Pancreas (tissue), 10 donors: ENCODE measurements at places on chromosomes 4 and X. TPM values are rescaled to one million over a fixed set of nuclear protein-coding genes. Genes with fewer than 3 reads are reported as not detected.

The EVC gene
- 14.6 TPM for total RNA-seq

The NUP62CL gene
- 4.2 TPM for total RNA-seq

DNA sequence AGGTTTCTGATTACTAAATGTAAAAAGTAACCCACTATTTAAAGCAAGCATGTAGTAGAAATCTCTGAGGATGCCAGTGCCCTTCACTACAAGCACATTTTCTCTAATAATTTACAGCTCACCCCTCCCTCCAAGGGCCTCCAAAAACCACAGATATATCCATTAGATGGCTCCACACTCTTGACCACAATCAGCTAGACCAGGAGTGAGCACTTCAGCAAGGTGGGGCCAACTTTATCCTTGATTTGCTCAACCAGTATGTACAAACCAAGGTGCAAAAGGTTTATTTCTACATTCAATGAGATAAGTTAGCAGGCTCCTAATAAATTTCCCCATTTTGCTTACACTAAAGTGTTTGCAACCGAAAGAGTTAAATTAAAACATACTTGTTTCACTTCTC lies 35.8 kb downstream of the RFC1 start:
- DNase-seq = no peak

DNA sequence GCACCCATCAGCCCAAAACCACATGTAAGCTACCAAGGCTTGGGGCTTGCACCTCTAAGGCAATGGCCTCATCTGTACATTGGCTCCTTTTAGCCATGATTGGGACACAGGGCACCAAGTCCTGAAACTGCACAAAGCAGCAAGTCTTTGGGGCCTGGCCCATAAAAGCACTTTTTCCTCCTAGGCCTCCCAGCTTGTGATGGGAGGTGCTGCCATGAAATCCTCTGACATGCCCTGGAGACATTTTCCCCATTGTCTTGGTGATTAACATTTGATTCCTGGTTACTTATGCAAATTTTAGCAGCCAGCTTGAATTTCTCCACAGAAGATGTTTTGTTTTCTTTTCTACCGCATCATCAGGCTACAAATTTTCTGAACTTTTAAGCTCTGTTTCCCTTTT lies 58.5 kb upstream of the PABPC4L start:
- DNase-seq = no peak

- DNase-seq = no peak
These were observed 10.9 kb upstream of the SEL1L3 start for GRCh38 chr4:25873632-25874129.

- DNase-seq = no peak
These were observed 126.8 kb downstream of the KLHL8 start for GRCh38 chr4:87093443-87094123.

- DNase-seq = no peak
These were observed 3.8 kb upstream of the C4orf50 start for GRCh38 chr4:6021831-6022606.

DNA sequence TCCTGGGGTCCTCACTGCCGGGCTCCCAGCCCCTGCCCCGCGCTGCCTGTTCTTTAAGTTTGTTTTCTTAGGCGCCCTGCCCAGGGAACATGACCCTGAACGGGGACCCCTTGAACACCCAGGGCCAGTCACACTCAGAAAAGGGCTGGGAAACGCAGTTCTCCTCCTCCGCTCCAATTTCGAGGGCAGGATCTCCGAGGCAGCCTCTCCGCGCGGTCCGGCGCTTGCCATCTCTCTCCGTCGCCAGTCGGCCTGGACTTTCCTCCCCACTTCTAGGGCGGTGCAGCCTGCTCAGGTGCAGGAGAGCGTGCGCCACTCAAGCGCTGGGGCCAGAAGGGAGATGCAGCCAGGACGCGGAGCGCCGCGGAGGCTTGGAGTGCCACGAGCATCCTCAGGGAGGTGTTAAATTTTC lies 9.9 kb downstream of the PRDM8 start:
- DNase-seq = no peak

GRCh38 chr4:137609718-137610430 lies 77.6 kb upstream of the PCDH18 start:
- DNase-seq = no peak

- DNase-seq = no peak
These were observed 37.8 kb downstream of the CYTL1 start for GRCh38 chr4:4981427-4981826.

GRCh38 chrX:131840799-131841495 lies 182.2 kb upstream of the STK26 start:
- no peak for DNase-seq

DNA sequence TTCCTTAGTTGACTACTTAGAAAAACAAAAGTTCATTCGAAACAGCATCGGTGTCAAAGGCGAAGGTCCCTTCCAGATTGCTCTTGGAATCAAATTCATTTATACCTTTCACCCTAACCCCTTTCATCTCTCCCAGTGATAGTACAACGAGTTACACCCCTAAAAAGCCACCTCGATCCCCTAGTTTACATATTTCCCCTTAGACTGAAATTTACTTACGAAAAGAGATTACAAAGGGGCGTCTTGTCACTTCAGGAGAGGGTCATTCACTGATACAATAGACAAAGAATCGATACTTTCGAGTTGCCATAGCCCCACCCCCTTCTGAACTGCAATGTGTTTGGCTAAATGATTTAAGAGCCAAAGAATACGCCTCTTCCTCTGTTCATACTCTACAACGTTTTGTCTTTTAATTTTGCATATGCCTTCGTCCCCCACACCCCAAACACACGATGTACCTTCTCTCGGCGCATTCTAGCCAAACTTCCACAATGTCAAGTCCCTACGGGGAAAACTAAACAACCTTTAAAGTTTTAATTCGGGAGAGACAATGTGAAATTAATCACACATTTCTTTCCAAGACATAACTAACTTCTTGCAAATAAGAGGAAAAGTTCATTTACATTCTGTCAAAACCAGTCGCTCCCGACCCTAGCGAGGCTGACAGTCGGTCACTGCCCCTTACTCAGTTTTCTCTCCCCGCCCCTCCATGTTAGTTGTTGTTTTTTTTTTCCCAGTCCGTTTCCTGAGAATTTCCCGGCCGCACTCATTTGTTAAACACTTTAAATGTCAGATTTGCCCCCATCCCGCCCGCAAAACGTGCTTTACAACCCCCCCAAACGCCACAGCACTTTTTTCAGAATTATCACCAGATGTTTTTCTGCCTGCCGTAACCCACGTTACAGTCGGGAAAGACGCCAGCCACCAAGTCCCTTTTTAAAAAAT lies 88.6 kb downstream of the HPRT1 start:
- no peak for DNase-seq

DNA sequence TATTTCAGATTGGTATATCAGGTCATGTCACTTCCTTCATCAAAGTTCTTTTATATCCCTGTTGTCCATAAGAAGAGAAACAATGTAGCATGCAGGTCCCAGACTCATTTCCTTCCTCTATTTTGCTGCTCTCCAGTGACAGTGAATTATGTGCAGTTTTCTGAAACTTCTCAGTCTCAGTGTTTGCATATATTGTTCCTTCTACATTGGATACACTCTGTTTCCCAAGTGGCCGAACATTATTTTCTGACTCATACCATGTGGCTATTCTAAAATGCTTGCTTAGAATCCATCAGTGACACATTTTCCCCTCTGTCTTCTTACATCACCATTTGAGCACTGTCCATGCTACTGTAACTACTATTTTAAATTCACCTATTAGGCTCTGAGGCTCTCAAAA lies 305.7 kb downstream of the PDHA2 start:
- no peak for DNase-seq

- DNase-seq = no peak
These were observed 19.8 kb downstream of the GAB1 start for GRCh38 chr4:143356493-143356892.

DNA sequence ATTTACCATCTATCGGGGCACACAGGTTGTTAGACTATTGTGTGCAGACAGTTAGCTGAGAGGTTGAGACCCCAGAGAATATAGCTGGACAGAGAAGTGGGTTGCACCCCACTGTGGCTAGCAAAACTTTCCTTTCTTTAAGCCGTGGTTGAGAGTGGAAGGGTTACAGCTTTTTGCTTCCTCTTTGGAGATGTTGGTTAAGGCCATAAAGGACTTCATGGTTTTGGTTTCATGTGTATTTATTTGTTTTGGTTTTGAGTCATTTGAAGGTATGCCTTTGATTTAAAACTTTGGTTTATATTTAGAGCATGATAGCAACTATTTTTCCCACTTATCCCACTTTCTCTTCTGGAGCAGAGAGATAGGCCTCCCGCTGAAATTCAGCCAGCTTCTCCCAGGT lies 274.3 kb upstream of the IL1RAPL1 start:
- DNase-seq = no peak
